ENCODE measurements at places on chromosomes 12 and 14.

- DNase-seq, result no peak
Measured at GRCh38 chr14:98304574-98304973, 967.4 kb downstream of the BCL11B start.

- no peak for DNase-seq
Measured at GRCh38 chr14:100982353-100982752, 78.8 kb upstream of the RTL1 start.

DNA sequence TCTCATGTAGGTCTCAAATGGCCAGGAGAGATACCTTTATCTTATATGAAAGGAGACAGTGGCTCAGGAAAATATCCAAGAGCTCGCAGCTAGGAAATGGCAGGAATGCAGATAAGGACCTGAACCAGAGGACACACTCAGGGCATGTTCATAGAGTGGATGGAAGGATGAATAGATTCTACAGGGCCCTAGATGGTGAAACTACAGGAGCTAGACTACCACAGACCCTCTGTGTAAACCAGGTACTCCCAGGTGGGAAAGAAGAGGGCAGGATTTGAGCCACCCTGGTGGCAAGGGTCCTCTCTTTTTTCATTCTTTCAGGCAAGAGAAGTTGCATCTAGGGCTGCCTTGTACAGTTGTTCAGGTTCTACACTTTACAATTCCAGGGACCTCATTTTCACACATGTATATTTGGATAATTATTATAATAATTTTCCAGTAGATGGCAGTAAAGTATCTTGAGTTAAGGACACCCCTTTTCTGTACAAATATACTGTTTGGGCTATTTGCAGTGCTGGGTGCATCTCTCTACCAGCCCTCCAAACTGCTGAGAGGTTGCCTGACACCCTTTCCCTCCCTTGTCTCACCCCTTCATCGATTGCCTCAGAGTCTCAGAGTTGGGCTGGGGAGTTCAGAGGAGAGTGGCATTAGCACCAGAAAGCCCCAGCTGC is 10.5 kb upstream of the ZDHHC22 start:
- no peak for DNase-seq

DNA sequence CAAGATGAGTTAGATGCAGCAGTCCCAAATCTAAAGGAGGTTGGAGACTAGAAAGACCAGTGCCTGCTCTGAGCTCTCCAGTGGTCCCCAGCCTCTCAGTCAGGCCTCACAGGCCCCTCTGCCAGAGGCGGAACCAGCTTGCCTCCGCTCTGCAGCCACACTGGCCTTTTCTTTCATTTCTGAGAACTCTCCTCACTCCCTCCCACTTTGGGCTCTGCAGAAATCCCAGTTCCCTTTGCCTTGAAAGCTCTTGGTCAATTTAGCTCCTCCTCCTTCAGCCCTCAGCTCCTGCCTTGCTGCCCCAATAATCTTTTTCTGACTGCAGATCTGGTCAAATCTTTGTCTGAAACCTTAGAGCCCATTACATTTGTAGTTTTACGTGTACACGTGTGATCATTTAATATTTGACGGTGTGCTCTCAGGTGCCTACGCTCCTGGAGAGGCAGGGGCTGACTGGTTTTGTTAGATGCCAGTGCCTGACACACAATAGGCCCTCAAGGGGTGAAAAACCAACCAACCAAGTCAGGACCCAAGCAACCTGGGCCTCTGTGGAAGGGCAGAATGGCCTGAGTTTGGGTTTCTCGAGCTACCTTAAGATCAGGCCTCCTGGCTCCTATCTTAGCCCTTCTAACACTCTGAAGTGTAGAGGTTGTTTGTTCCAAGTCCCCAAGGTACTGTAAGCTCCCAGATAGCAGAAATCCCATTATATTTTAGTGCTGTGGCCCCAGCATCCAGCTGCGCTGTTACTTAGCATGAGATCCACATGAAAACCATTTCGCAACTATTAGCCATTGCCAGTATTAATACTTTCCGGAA is 1.1 kb upstream of the NUDT4 start:
- peak; percentile 88 for DNase-seq

- DNase-seq, result no peak
Measured at GRCh38 chr12:98727196-98727595, 82.1 kb downstream of the APAF1 start.

DNA sequence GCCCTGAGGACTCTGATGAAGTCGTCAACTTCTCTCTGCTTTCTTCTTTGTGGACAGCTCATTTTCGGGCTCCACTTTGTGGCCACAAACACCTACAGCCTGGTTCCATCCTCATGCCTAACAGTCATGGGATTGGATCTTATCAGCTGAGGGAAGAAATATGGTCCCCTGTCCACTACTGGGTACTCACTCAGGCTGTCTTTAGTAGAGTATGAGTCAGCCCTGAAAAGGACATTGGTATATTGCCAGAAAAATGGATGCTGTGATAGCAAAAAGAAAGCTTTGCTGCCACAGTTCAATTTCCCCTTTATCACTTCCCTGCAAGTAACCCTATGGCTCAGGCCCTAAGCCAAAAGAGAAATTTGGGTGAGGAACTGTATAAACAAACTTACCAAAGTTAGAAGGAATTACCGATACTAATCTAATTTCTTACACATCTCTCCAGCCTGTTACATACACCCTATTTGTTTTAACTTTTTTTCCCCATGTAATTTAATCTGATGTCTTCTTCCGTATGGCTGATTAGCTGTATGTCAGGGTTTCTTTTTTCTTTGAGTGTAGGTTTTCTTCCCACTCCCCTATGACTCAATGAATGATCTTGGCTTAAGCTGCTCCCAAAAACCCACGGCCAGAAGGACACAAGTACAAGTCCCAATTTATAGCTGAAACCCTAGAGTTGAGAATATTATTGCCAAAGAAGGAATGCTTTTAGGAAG is 29.1 kb downstream of the MTHFD1 start:
- DNase-seq, result no peak

DNA sequence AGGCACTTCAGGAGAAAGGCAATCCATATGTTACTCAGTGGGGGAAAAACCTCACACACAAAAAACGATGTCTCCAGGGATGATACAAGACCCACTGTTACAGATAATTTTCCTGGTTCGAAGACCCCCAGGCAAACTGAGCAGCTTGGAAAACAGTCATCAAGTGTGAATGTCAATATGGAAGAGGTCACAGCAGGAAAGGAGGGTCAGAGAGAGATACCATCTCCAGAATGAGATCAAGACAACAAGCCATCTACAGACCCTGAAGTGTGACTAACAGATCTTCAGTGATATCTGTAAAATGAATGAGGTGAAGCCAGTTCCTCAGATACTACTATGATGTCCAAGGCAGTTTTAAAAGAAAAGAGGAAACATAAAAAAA is 28.6 kb downstream of the GNS start:
- DNase-seq, result no peak

- DNase-seq, result peak; percentile 52
Measured at GRCh38 chr14:36271222-36271621, 49.2 kb downstream of the MBIP start.

DNA sequence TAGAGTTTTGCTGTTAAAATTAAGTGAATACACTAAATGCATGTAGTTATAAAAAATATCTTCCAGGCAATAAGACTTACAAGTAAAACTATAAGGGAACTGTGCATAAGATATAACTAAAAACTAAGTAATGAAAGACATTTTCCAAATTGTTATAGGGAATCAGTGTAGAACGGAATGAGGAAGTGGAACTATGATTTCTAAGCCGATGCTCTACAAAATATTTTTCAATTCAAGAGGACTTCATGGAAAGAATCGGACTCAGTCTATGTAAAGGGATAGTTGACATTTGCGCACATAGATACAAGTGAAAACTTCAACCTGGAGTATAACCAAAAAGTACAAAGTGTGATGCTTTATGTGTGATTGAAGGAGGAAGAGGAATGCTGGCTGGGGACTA is 40.1 kb upstream of the KIF21A start:
- DNase-seq, result no peak

DNA sequence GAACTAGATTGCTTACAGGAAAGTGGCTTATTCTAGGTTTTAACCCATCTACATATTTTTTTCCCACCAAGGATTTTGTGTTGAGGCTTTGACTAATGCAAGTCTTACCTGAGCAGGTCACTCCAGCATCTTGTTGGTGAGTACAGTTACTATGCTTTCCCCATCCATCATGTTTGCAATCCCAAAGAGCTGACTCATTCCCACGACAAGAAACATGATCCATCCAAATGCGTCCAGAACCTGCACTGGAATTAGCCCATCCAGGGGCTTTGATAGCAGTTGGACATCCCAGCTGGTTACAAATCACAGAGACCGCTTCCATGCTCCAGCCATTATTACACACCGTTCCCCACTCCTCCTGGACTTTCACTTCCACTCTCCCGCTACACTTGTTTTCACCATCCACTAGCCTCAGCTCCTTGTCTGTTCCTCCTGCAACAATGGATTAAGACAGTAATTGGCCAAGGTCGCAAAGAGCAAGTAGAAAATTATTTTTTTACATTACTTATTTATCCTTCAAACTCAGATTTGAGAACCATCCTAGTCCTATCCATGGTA is 2.5 kb downstream of the CD163 start:
- DNase-seq, result no peak

DNA sequence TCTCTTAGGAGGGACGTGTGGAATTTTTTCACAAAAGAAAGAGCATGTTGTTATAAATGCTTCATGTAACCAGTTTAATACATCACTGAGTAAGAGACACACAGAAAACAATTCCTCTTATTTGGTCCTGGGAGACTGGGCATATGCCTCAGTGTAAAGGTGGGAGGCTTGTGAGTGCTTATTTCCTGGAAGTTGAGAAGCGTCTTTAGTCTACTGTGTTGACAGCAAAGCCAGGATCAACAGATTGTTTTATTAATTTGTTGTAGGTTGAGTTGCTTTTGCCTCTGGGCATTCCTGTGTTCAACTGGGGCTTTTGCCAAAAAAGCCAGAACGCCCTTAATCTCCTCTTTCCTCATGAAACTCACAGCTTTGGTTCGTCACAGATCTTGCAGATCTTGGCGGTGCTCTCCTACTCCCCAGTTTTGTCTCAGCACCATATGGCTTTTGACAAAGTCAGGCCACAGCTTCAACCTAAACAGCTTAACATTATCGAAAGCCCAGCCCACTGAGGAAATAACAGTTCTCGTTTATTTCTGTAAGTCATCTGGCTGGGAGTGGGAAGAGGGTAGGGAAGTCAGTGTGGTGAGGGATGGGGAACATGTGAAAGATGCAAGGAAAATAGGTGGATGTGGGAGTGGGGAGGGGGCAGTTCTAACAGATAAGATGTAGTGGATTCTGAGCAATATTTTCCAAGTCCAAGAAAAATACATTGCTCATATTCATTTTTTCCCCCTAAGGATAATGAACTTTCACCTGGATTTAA is 227.2 kb downstream of the DACT1 start:
- no peak for DNase-seq

DNA sequence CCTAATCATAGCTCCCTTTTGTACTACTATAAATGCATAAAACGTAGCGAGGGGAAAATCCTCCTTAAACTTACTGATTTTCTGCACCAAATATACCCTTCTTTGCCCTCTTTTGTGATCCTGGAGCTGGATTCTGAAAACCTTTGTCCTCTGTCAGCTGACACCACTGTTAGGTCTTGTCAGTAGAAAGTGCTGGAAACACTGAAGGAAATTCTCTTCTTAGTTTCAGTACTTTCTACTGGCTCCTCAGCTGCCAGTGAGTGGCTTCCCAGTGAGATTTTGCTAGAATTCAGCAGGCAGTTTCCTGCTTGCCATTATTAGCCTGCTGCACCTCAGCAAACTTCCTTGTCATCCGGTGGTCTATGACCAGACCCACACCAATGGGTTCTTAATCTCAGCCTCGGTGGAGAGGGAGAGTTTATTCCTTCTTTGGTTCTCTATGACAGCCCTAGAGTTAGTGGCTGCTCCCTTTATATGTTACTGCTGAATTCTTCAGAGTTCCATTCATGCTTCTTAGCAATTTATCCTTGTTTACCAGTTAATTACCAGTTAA is 476.2 kb downstream of the FSCB start:
- peak; percentile 54 for DNase-seq

- peak; percentile 92 for DNase-seq
Measured at GRCh38 chr12:102811110-102811737, 105.8 kb downstream of the PAH start.

- DNase-seq, result no peak
Measured at GRCh38 chr12:53268630-53269562, 797 bp downstream of the ESPL1 start.

- DNase-seq, result peak; percentile 96
Measured at GRCh38 chr12:113439606-113440030, 17.4 kb downstream of the SDSL start.

DNA sequence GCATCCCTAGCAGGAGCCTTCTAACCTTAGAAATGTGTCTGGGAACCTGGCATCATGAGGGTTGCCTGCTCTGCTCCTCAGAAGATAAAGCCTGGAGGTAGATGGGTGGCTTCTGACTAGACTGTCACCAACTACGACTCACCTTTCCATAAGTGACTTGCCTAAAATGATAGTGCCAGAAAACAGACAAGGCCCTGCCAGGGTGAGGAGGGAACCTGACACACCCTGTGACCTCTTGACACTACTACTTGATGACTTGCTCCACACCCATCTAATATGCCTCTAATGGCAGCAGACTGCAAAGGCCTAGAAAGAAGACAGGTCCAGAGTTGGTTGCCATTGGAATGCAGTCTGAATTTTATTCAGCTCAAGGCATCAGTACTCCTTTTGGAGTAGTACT is 9.4 kb downstream of the RNF41 start:
- DNase-seq, result no peak

DNA sequence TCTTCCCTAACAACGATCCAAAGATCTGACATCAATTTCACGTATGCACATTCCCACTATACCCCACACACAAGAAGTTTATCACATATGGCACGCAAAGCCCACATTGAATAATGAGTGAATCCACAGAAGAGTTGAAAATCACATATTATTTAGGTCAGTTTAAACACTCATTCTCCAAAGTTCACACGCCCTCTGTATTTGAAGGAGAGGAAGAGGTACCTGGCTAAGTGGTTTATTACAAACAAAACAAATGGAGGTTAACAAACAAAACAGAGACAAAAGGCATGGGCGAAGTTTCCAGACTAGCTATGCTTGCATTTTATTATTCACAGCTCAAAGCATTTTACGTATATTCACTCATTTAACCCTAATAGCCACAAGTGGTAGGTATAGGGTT is 41.8 kb downstream of the CPM start:
- DNase-seq, result no peak

- no peak for DNase-seq
Measured at GRCh38 chr12:3357950-3358525, 133.0 kb upstream of the PRMT8 start.

DNA sequence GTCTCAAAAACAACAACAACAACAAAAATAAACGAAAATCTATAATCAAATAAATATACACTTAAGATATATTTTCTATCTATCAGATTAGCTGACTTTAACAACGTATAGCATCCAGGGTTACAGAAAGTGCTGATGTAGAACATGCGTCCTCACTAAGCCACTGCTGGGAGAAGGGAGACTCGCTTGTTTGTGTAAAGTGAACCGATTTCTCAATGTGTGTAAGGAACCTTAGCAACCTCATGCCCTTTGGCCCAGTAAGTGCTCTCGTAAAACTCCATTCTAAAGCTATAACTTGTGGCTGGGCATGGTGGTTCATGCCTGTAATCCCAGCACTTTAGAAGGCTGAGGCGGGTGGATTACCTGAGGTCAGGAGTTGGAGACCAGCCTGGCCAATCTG is 23.8 kb downstream of the NFKBIA start:
- no peak for DNase-seq
